PC-3 (cell line): ENCODE measurements at places on chromosomes 2 and 18. TPM values are rescaled to one million over a fixed set of nuclear protein-coding genes. Genes with fewer than 3 reads are reported as not detected.

DNA sequence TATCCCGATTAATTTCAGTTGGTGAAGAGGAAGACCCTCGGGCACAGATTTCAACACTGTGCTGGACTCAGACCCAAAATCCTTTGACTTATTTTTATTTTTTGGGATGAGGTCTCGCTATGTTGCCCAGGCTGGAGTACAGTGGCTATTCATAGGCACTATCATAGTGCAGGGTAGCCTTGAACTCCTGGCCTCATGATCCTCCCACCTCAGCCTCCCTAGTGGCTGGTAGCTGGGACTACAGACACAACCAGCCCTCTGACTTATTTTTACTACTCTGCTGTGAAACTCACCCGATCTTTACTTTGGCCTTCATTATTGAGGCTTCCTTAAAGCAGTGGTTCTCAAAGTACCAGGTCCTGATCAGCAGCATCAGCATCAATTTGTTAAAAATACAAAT, 18.2 kb upstream of the ADAM17 start:
- no peak overlapping the region for H3K4me3 ChIP-seq
- no peaks in the 10 kb centered on the region for H3K27me3 ChIP-seq
- no peak for DNase-seq

DNA sequence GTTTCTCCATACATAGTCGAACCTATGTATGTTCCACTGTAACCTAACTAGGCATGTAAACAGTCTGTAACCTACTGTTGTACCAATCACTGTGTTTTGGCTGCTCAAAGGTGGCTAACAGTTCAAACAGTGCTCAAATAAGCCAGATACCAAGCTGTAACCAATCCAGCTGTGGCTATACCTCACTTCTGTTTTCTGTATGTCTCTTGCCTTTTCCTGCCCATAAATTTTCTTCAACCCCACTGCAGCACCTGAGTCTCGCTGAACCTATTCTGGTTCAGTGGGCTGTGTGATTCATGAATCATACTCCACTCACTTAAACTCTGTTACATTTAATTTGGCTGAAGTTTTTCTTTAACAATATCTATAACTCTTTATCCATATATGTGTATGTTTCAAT, 340.7 kb downstream of the LPIN1 start:
- H3K4me3 ChIP-seq: no peak overlapping the region
- no peak overlapping the region for H3K27ac ChIP-seq
- no peaks in the 10 kb centered on the region for H3K27me3 ChIP-seq
- H3K4me1 ChIP-seq: peaks cover 48% of the 10 kb centered on the region

The PLEK gene
- not detected in 2 replicates for total RNA-seq

GRCh38 chr2:112642966-112643365, 2.8 kb upstream of the SLC20A1 start:
- DNase-seq: no peak
- no peak overlapping the region for H3K4me3 ChIP-seq
- peaks cover 14% of the 10 kb centered on the region for H3K36me3 ChIP-seq
- H3K27ac ChIP-seq: peak overlapping the region; percentile 5; the same call in 1 of the 2 replicates
